Sigmoid colon (tissue), 7 donors: ENCODE measurements at places on chromosomes 6 and 20. TPM values are rescaled to one million over a fixed set of nuclear protein-coding genes. Genes with fewer than 3 reads are reported as not detected.

GRCh38 chr6:132495604-132496079, 17.3 kb downstream of the STX7 start:
- DNase-seq, result no peak

DNA sequence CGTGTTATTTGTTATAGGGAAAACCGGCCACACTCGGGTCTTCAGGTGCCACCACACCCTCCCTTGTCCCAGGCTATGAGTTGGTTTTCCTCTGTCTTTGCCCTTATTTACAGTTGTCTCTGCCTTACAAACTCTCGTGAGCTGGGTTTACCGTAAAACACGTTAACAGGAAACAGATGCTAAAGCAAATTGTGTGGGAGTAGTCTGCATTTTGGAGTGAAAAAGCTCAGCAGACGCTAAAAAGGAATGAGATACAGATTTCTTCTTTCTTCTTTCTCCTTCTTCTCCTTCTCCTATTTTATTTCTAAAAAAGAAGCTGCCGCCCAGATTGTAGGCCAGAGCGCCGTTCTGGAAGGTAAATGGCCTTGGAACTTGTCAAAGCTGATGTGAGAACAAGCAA, 51.9 kb downstream of the APCDD1L start:
- DNase-seq, result no peak

- no peak for DNase-seq
Observed at GRCh38 chr6:98764373-98764911, 69.9 kb upstream of the POU3F2 start.

- peak; percentile 74 for DNase-seq
Observed at GRCh38 chr6:186340-186965, 105.8 kb upstream of the DUSP22 start.

- DNase-seq, result peak; percentile 68
Observed at GRCh38 chr20:58634521-58635278, 16.4 kb upstream of the STX16 start.

DNA sequence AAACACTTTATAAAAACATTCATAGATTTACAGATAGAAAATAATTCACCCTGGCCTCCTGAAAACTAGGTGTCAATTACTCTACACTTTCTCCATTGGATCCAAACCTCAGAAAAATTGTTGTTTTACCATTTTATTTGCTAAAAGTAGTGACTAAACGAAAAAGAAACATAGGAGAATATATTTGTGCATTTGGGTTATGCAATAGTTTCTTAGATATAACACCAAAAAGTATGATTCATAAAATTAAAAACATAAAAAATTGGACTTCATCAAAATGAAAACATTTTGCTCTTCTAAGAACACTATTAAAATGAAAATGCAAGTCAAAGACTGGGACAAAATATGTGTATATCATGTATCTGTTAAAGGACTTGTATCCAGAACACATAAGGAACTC, 671.3 kb downstream of the MAFB start:
- DNase-seq, result no peak

DNA sequence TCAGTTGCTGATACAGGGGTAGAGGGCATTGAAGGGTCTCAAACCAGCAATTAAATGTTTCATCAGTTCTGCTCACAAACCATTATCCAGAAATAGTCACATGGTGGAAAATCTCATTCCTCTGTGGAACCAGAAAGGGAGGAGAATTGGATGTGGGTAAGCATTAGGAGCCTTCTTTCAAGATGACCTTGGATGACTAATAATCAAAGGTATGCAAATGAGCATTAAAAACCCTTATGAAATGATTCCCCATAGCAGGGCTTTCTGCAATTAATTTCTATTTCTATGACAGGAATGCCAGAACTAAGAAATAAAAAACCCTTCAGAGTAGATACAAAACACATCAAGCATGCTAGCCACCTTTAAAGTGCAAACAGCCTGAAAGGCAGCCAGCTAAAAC, 37.4 kb upstream of the HCRTR2 start:
- no peak for DNase-seq

- DNase-seq, result no peak
Observed at GRCh38 chr6:127102299-127102698, 16.2 kb upstream of the RSPO3 start.

- DNase-seq, result no peak
Observed at GRCh38 chr6:112717401-112717800, 370.3 kb downstream of the RFPL4B start.

DNA sequence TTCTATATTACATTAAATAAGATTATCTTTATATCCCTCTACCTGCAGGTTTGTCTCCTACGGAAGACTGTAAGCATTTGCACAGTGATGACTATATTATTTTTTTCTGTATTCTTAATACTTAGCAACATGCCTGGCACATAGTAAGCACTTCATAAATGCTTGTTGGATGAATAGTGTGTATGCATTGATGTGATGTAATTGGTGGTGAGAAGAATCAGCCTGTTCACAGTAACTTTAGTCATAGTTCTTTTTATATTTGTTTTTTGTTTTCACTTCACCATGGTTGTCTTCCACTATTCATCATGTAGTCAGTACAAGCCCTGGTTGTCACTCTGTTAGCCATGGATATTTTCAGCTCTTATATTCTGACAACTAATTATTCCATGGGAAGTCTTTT, 184.0 kb upstream of the FLRT3 start:
- no peak for DNase-seq

DNA sequence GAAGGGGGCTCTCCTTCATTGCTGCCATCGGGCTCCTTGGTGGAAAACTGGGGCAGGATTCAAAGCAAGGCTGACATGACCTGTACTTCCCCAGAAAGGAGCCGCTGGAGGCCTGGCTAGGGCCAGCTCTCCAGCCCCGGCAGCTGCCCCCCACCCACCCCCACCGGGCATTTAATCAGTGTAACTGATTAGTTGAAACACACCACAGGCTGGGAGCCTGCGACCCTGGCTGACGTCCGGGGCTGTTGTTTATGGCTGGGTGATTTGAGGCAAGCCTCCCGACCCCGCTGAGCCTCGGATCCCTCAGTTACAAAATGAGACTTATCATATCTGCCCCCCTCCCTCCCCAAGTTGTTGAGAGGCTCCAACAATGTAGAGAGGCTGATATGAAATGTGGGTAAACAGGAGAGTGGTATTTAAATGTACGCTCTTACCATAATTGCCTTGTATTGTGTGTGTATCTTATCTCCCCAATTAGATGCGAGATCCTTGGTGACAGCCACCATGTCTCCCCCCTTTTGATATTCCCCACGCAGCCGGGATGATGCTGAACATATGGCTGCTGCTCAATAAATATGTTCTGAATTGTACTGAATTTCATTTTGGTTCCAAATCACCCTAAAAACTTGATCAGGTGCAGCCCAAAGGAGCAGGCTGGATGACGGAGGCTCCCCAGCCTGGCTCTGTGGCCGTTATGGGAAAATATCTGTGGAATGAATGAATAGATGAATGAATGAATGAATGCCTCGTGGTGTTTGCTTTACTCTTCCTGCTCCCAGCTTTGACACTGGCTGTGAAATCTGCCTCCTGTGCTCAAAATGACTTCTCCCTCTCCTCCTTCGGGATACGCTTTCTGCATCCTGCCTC, 31.8 kb upstream of the APCDD1L start:
- no peak for DNase-seq

GRCh38 chr20:54468082-54468481, 7.3 kb upstream of the DOK5 start:
- DNase-seq, result no peak

DNA sequence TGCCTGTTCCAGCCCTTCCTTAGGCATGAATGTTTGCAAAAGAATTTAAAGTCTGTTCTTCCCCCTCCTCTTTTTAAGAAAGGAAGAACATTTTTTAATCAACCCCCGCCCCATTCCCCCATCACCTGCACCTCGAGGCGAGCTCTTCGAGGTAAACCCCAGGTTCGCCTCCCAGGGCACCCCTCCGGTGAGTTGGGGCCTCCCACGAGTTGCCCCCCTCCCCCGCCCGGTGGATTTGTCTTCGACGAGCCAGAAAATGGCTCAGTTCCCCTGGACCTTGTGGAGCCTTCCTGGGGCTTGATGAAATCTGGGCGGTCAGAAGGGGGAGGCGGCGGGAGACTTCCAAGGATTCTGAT, 256 bp upstream of the OVOL2 start:
- no peak for DNase-seq

- DNase-seq, result no peak
Observed at GRCh38 chr20:20395903-20396568, 28.1 kb downstream of the INSM1 start.

DNA sequence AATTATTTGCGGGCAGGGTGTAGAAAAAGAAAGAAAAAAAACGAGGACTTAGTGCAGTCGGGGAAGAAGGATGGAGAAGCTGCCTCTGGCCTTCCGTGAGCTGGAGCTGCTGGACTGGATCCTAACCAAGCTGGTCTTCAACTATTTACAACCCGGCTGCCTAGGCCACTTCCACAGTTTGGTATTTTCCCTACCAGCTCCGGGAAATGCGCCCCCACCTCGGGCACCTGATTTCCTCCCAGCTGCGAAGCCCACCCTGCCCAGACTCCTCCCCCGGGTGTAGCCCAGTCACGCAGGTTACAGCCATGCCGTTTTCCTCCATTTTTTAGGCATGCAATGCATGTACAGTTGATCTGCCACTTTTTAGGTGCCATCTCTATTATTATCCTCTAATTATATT, 21.2 kb downstream of the THEMIS start:
- no peak for DNase-seq

GRCh38 chr6:36387440-36388303, at the start of gene ETV7:
Gene ETV7, minus strand, starts transcription at chr6:36387669. Its CDS starts 128 bp downstream, at chr6:36387541.
- peak; percentile 66 for DNase-seq

DNA sequence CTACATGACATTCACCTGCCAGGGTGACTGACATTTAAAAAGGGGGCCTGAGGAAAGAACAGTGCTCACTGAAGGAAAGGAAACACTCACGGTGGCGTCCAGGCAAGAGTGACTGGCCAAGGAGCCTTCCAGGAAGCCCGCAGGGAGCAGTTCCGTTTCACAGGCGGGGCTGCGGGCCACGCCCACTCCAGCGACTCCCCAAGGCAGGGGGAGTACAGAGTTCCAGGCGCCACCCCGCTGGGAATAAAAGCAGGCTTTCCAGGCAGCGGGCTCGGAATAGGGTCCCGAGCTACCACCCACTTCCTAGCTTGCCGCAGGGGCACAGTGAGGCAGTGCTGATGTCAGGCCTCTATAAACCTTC, 34.2 kb downstream of the PKIG start:
- no peak for DNase-seq

- no peak for DNase-seq
Observed at GRCh38 chr20:51712501-51713212, 55.5 kb downstream of the ATP9A start.

The RAD21L1 gene
- total RNA-seq, result not detected

The FAM209B gene
- total RNA-seq, result not detected

The IPCEF1 gene
- 0.28 TPM for total RNA-seq

The CNKSR3 gene
- 13.0 TPM for total RNA-seq

The NKX2-4 gene
- total RNA-seq, result not detected

The RAMACL gene
- 3.0 TPM for total RNA-seq

The SMLR1 gene
- not detected for total RNA-seq

The SIRPD gene
- not detected for total RNA-seq

The LAMP5 gene
- 3.6 TPM for total RNA-seq

The KIAA0408 gene
- 27.3 TPM for total RNA-seq

The TCFL5 gene
- 8.1 TPM for total RNA-seq
